ENCODE measurements at places on chromosomes 3 and 15.

- DNase-seq, result peak; percentile 8
These were observed 497.8 kb downstream of the NAALADL2 start for GRCh38 chr3:175356899-175357324.

GRCh38 chr15:100693451-100693850, 91.1 kb downstream of the ASB7 start:
- no peak for DNase-seq

GRCh38 chr3:146203776-146204175, 42.8 kb upstream of the PLOD2 start:
- DNase-seq, result no peak

DNA sequence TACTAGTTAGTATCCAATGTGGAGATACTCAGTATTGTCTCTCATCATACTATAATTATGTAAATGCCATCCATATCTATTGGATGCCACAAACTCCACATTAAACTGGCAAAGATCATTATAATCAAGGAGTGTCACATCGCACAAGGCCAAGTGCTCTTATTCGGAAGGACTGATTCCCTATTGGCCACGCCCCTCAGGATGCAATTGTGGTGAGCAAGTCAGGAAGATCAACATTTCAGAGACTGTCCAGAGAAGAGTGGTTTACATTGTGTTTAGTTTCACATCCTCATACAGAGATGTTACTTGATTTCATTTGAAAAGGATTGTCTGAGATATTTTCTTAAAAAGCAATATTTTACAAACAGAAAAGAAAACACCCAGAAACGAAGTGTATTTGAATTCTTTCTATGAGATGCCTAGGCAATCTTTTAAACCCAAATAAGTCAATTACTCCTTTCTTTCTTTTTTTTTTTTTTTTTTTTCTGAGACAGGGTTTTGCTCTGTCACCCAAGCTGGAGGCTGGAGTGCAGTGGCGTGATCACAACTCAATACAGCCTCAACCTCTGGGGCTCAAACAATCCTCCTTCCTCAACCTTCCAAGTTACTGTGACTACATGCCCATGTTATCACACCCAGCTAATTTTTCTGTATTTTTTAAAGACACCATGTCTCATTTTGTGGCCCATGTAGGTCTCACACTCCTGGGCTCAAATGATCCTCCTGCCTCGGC, 369.1 kb downstream of the RBMS3 start:
- DNase-seq, result peak; percentile 45

GRCh38 chr3:179045719-179046402, 25.7 kb downstream of the ZMAT3 start:
- DNase-seq, result no peak

- no peak for DNase-seq
These were observed 287.4 kb upstream of the SLCO3A1 start for GRCh38 chr15:91566141-91566540.

DNA sequence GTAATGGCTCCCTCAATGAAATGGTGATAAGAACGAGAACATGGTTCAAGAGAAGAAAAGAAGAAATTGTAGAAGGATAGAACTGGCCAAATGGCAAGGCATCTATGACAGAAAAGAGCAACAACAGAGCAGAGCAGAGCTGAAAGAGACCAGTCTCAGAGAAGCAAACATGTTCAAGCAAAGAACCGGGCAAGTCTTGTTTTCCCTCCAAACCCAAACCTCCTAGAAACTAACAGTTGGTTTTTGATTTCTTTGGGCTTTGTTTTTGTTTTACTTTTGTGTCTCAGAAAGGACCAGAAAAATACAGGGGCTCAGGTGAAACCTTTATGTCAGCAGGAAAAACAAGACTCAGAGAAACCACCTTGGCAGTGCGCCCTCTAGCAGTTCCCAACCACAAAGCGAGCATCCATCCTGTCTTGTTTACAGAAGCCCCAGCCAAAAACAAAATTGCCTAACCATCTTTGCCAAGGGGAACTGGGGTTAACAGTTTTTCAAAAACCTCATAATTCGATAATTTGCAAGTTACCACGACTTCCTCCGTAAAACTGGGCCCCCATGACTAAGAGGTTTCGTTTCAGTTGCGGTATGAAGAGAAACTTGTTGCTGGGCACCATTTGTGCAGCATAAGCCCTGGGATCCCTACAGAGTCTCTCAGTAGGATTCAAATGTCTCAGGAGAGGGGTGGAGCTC, 159.2 kb upstream of the SLC24A5 start:
- DNase-seq, result no peak

GRCh38 chr3:119276680-119277079, 17.5 kb upstream of the ARHGAP31 start:
- no peak for DNase-seq

DNA sequence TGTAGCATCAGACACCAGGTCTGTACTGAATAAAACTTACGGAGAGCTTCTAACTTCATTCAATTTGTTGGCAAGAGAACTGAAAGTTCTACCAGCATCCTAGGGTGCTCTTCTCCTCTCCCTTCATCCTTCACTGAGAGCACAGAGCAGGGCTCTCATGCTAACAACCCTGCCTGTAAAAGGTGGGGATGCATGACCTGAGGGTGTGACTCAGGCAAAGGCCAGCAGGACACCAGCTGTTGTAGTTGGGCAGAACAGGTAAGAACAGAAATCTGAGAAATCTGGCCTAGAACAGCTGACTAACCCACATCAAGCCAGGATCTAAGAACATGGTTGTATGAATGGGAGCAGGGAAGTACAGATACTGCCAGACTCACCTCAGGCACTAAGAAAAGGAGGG, 64.2 kb downstream of the MYLK start:
- DNase-seq, result no peak

- DNase-seq, result no peak
These were observed 47.2 kb upstream of the SMAD6 start for GRCh38 chr15:66654739-66655375.

- no peak for DNase-seq
These were observed 63.7 kb downstream of the DUT start for GRCh38 chr15:48394970-48395369.

DNA sequence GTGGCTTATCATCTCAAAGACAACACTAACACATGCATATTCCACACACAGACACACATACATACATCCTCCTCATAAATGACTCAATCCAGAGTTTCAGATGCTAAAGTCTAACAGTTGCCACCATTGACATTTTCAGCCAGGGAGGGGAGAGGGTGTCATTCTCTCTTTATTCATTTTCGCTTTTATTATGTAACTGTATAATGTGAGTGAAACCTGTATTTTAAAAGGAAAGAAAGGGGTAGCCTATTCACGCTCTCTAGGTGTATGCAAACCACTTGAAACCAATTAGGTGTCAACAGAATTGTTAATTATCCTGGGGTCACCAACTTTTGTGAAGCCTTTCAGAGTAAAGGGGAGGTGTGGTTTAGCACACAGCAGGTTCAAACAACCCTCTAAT, 1282.9 kb downstream of the ROBO2 start:
- no peak for DNase-seq

DNA sequence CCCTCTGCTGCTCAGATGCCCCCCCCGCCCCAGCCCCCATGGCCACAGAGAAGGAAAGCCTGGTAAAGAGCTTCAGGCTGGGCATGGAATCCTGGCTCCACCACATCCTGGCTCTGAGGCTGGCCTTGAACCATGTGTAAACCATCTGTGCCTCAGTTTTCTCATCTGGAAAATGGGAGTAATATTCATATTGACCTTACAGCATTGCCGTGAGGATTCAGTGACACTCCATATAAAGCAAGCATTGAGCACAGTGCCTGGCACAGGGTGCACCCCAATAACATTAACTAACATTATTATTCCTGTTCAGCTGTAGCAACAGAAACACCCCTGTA, 150.7 kb downstream of the XXYLT1 start:
- DNase-seq, result no peak

GRCh38 chr3:65549626-65549959, 489.1 kb downstream of the MAGI1 start:
- no peak for DNase-seq

GRCh38 chr15:76642671-76643070, 262.5 kb downstream of the SCAPER start:
- no peak for DNase-seq

DNA sequence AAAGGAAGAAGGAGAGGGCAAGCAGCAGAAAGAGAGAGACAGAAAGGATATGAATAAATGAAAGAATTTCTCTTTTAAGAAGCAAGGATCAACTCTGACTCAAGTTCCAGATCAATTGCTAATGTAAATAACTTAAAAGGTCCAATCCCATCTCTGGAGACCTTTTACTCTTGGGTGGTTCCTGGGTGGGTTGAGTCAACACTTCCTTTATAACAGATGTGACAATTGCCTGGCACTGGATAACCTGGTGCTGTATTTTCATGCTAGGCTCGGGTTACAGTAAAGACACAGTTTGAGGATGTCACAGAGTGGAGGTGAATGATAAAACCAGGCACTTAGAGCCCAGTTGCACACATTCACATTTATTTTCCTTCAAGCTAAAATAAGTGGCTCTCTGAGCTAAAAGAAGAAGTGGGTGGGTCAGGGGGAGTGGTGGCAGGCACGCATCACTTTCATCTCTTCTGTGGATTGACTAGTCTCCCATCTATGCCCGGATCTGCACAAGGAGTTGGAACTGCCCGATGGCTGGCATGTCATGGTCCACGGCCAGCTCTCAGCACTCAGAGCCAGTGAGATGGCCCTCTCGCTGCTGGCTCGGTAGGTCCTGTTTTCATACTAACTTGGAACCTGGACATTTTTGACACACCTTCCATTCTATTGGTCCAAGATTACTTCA, 465.8 kb downstream of the FOXP1 start:
- peak; percentile 51 for DNase-seq

DNA sequence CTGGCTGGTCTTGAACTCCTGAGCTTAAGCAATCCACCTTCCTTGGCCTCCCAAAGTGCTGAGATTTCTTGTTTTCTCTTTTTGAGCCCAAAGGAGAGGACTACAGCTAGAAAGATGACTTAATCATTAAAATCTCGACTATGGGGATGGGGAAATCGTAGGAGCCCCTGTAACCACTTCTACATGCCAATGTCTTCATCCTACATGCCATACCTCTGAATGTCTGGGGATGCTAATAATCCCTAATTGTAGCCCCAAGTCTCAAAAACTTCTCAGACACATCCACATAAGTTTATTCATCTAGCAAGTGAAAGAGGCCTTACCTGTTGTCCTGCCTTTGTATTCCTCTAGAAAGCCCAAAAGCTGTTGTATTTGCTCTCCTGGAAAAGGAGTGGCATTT, 3.7 kb upstream of the RHOV start:
- DNase-seq, result peak; percentile 45

GRCh38 chr3:69749461-69749860, 10.2 kb downstream of the MITF start:
- DNase-seq, result no peak

DNA sequence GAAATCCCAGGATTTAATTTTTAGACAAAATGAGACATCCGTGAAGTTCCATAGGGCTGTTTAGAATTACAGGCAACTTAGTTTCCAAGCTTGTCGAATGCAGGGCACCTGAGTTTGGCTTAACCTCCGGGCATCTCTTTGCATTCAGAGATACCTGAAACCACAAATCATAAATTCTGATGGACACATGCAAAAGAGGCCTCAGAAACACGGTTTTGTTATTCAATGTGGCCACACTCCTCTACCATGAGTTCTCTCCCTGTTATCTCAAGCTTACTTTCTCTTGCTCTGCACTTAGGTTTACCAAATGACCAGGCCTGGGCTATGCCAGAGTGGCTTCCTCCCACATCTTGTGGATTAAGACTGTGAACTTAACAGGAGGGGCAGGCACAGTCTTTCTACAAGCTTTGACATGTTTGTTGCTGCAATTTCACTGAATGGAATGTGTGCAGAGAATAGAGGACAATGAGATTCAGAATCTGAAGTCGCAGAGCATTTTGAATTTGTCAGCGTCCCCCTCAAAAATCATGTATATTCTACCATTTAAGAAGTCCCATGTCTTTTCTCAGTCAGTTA, 137.7 kb downstream of the TPRG1 start:
- DNase-seq, result no peak

DNA sequence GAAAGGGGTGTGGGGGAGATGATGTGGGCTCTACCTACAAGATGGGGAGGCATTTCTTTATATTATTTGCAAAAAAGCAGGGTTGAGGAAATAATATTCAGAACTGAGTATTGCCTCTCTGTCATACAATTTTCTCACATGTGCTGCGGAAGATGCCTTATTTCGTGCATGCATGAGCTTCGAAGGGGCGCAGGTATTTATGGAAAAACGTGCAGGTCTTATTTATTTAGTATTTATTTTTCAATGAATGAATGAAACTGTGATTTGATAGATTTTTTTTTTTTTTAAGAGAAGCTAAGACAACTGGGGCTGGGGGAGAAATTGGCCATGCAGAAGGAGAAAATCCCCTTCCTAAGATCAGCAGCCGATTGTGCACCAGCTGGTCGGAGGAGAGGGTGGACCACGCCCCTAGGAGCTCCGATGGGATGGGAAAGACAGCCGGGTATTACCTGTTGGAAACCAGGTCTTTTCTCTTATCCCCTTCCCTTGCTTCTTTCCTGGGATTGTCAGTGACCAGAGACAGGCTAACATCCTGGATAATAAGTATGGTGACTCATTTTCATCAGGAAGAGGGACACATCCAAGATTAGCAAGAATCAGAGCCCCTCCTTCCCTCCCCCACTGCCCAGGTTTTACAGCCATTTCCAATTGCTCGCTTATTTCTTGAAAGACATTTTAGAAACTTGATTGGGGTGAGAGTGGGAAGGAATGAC, 875 bp downstream of the GAP43 start:
- no peak for DNase-seq

DNA sequence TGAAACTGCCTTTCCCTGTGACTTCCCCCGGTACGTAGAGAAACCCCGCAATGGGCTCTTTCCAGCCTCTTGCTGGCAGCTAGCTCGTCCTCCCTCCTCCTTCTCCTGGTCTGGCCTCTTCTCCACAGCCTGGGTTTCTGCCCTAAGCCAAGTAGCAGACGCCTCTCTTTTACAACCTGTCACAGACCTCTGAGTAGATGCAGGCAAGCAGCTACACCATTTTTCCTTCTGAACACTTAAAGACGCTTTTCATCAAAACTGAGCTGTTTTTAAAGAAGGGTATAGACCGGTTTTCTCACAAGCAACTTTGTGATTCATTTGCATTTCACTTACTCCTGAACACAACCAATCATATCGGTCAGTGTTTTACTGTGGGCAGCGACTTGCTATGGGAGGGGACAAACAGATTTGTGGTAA, 32.0 kb downstream of the ADAMTSL3 start:
- DNase-seq, result no peak

DNA sequence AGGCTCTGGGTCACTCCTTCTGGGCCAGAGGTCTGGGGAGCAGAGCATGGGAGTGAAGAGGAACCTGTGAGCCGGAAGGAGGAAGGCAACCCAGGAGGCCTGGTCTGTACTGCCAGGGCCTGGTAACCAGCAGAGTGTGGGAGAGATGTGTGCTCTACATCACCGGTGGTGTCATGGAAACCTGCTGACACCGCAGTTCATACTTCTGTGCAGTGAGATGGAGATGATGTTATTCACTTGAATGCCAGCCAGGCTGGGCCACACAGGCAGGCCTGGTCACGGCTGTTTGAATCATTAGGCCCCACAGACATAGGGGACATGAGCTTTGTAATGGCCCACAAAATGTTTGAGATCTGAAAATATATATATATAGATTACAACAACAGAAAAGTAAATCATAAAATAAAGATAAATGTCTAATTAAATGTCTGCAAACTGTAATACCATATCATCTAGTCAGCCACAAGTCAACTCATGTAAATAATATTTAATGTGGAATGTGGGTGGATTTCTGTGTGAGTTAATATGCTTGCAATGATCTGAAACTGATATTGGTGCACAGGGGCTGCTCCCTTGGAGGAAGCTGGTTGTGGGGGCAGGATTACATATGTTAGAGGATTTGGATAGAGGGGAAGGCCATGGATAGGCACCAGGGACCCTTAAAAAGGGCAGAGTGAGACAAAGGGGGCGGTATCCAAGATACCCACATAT, 108.5 kb upstream of the PFN2 start:
- peak; percentile 93 for DNase-seq
